Activated T-helper 1 cell treated with anti-CD3 and anti-CD28 coated beads, Interleukin-2, amount 50 U/mL, for 16 hours (primary cell): ENCODE measurements at places on chromosomes 2 and 18.

GRCh38 chr18:62797329-62797728 lies 82.0 kb downstream of the PHLPP1 start:
- no peak for DNase-seq

GRCh38 chr18:28109781-28110560 lies 67.0 kb downstream of the CDH2 start:
- no peak for DNase-seq

- peak; percentile 45 for DNase-seq
These were observed 2.1 kb upstream of the PCBP1 start for GRCh38 chr2:70084973-70085710.

GRCh38 chr2:51031021-51031780 lies 731 bp downstream of the NRXN1 start:
- DNase-seq: no peak

DNA sequence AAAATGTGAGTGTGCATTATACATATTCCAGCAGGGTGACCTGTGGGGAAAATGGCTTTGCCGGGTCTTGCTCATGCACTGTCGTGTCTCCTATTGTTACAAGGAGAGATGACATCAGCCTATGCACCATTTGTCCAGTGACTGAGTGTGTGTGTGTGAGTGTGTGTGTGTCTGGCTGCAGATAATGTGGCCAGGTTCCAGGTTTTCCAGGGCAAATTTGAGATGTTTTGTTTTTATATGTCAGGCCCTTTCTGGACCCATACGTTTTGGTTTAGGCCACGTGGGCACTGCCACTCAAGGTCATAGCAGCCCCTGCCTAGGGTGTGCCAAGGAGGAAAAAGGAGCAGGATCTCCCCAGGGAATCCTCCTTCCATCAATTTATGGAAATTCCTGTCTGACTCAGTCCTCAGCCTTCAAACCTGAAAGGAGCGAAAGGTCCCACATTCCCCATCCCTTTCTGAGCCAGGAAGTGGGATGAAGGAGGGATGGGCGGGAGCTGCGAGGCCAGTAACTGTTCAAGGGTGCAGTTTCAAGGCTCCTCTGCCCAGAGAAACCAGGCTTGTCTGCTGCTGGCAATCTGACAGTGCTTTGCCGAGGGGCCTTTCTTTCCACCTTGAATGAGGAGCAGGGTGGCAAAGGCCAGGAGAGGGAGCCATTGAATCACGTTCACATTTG lies 93.0 kb upstream of the SMAD2 start:
- no peak for DNase-seq

DNA sequence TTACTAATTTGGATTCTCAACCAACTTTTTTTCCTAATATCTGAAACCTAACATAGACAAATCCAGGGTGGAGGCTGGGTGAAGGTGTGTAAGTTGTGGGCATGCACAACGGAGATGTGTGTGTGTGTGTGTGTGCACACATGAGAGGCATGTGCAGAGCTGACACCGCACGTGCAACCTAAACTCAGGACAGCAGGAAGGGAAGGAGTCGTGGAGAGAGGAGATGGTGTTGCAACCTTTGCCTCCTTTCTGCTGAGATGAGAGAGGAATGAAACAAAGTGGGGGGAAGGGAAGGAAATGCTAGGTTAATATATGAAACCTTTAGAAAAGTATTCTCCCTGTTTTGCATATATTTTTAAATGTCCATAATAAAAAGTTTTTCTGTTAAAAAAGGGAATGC lies 64.7 kb downstream of the KCTD1 start:
- DNase-seq: no peak

GRCh38 chr2:218819093-218819492 lies 12.5 kb downstream of the PRKAG3 start:
- DNase-seq: no peak

DNA sequence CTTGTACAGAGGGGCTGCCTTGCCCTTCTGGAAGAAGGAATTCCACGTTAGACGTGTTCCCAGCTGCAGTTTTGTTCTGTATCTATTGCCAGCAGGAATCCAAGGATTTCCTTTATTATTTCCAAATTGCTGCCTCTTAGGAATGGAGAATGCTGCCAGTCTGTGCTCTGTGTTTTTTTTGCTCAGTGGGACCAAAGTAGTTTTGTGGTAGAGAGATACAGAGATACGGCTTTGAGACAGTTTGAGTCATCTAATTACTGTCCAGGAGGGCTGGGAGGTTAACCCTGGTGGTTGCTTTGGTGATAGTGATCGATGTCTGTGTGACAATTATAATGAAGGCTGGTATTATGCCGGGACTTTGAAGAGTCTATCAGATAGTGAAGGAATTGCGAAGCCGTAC lies 26.3 kb downstream of the ASAP2 start:
- no peak for DNase-seq

DNA sequence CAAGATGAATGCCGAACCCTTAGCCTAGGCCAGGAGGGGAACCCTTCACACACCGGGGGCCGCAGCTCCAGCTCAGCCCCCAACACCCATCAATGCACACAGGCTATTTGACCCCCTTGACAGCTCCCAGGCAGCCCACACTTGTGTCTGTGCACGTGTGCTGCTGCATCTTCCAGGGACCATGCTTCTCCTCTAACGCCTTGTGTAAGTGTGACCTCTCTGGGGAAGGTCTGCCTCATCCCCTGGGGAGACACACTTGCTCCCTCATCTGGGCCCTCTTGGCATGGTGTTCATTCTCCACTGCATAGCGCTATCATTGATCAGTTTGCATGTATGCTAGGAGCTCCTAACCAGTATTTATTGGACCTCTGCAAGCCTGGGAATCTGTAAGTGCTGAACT lies 120.0 kb upstream of the FHL2 start:
- DNase-seq: no peak

GRCh38 chr2:9440058-9440727 lies 16.7 kb downstream of the CPSF3 start:
- no peak for DNase-seq

GRCh38 chr2:45009928-45010701 lies 863 bp upstream of the SIX2 start:
- no peak for DNase-seq

GRCh38 chr2:139492131-139492680 lies 712.0 kb upstream of the NXPH2 start:
- DNase-seq: no peak

- no peak for DNase-seq
These were observed 4.3 kb downstream of the AAMP start for GRCh38 chr2:218265626-218266025.

GRCh38 chr18:58541146-58541788 lies 87.6 kb downstream of the ALPK2 start:
- DNase-seq: no peak

GRCh38 chr2:152694161-152694661 lies 23.1 kb downstream of the PRPF40A start:
- DNase-seq: no peak

DNA sequence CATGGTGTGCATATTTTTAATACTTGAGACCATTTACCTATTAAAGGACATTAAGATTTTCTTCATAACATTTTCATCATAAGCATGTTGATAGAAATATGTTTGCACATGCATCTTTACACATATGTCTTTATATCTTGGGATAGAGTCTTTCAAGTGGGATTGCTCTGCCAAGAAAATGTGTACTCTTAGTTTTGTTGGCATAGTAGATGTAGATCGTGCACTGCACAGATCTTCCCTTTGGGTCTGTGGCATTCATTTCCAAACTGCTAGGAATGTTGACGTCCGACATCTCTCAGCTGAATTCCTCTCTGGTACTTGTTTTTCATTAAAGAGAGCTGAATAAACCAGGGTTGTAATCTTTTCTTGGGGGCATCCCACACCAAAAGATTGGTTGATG lies 183.2 kb upstream of the RPRM start:
- DNase-seq: no peak

GRCh38 chr2:196520605-196521004 lies 118.9 kb upstream of the CCDC150 start:
- no peak for DNase-seq

DNA sequence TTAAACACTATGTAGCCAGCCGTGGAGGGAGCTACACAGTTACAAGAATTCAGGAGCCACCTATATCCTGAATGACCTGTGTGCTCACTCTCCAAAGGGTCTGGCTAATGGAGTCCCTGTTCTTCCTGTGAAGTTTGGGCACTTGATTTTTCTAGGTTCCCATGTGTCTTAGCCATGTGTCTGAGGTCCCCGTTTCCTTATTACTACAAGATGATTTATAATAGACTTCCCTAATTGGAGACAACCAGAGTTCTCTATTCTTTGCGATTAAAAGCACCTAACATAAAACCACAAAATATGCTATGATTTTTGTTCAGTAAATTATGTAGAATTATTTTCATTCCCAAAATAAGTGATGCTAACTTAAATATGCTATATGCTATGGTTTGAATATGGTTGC lies 83.4 kb downstream of the PDK1 start:
- no peak for DNase-seq
